Epithelial cell of proximal tubule (primary cell): ENCODE measurements at places on chromosomes 16 and 17.

DNA sequence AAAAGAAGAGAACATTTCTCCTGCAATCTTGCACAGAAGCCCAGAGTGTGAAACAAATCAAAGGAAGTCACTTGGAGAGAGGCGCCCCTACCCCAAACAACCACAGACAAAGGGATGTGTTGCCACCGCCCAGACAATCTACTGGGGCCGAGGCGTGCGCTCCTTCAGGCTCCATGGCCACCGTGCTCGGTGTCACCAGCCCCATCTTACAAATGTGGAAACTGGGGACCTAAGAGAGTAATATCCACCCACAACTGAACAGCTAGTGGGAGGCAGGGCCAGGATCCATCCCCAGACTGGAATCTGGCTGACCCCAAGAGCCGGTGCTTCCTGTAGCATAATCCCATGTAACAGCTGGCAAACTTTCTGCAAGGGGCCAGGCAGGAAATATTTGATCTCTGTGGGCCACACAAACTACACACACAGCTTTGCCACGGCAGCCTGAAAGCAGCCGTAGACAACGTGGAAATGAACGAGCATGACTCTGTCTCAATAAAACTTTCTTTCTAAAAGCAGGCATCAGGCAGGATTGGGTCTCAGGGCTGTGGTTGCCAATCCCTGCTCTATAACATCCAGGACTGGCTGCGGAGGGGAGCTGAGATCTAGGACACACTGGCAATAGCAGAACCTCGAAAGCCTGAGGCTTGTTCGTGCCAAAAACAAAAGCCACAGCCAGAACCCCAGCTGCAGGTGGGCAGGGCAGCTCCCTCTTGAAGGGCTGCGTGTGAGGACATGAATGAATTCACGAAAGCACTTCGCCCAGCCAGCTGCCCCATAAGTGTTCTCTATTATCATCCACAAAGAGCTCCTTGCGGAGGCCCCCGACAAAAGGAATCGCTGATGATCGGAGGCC, 26.6 kb upstream of the GINS2 start:
- no peak for DNase-seq

DNA sequence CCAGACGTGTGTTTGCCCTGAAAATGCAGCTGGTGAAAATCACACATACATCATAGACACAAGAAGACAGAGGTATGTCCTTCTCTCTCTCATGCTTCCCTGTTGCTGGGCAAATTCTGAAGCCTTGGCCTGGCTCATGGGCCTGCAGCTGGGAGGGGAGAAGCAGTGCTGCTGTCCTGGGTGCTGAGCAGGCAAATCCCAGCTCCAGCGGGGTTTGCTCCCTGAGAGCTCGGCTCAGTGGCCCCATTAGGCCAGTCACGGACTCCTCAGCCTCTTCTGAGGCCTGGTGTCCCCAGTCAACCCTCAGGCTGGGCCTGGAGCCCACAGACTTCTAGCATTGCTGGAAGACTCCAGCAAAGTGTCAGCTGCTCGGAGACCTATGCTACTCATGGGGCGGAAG, 11.7 kb downstream of the RHBDL3 start:
- no peak for DNase-seq

- no peak for DNase-seq
Measured at GRCh38 chr16:12538667-12539091, 265.0 kb downstream of the CPPED1 start.

DNA sequence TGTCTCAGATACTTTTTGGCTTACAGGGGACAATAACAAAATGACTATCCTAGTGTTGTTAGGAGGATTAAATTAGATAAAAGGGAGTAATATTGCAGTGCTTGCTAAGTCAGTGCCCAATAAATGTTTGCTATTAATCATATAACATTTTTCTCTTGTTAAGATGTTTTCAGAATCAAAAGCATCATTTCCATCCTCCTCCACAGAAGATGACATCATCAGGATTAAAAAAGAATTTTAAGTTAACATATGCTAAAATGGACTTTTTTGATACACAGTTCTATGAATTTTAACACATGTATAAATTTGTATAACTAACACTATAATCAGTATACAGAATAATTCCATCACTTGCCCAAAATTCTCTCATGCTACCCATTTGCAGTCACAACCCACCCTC, 492.6 kb downstream of the GRIN2A start:
- no peak for DNase-seq
